Mucosa of gallbladder (tissue), 1 donor: ENCODE measurements at places on chromosomes 2 and 18.

GRCh38 chr2:10057231-10058107 lies 14.1 kb downstream of the KLF11 start:
- peak; percentile 60 for DNase-seq

DNA sequence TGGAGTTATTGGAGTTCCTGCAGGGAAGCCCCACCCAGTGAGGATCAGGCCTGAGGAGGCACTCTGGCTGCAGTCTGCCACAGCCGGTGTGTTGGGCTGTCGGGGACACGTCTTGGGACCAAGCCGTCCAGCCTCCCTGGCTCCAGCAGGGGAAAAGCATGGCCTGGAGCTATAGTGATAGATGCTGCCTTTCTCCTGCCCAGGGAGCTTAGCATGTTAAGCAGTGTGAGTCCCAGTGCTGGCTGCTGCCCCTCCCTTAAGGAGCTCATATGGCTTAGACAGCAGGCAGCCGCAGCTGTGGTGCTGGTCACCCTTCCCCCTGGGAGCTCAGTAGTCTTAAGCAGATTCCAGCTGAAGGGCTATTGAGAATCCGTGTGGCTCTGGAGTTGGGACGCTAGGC lies 78.9 kb downstream of the CERS6 start:
- no peak for DNase-seq

- no peak for DNase-seq
Observed at GRCh38 chr18:35835833-35836232, 136.6 kb upstream of the RMP24 start.

DNA sequence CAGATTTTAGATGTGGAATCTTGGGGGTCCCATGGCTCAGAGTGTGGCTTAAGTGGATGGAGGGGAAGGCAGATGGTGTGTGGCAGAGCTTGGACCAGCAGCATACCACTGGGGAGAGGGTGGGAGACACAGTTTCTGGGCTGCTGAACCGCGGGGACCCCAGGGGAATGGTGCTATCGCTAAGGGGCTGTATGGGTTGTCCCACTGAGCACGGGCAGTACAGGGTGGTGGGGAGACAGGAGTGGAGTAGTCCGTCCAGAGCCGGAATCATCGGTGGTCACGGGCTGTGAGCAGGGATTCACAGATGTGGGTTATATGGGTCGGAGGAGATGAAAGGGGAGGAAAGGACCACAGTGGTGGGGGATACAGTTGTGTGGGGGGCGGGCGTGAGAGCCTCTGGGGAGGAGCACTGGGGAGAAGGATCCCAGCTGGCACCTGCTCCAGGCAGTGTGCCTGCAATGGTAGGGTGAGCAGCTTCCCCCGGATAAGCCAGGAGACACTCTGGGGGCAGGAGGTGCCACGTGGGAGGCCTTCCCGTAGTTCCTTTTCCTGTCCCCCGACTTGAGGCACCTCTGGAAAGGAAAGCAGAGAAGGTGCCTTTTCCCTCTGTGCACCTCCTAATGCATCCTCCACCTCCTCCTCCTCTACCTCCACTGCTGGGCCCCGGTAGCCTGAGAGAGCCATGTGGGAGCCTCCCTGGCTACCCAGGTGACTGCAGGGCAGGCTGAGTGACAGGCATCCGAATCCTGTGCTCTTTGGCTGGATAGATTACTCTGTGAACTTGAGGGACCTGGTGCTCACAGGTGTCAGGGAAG lies 24.9 kb downstream of the IGFBP5 start:
- no peak for DNase-seq

DNA sequence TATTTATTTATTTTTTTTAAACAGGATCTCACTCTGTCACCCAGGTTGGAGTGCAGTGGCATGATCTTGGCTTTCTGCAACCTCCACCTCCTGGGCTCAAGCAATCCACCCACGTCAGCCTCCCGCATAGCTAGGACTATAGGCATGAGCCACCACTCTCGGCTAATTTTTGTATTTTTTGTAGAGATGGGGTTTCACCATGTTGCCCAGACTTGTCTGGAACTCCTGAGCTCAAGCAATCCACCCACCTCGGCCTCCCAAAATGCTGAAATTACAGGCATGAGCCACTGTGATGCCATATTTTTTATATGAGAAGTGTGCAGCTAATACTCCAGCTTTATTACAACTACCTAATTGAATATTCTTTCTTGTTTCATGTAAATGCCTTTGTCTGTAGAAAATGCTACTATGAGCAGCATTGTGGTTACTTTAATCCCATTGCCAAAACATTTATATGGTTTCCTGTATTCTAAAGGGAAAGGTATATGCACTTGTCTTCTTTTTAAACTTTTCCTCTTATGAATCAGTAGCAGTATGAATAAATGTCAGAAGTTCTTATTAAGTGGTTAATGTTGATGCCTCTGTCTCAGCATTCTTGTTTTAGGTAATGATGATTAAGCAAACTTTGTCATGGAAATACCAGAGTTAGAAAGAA lies 9.5 kb upstream of the BCL2L11 start:
- DNase-seq = no peak

DNA sequence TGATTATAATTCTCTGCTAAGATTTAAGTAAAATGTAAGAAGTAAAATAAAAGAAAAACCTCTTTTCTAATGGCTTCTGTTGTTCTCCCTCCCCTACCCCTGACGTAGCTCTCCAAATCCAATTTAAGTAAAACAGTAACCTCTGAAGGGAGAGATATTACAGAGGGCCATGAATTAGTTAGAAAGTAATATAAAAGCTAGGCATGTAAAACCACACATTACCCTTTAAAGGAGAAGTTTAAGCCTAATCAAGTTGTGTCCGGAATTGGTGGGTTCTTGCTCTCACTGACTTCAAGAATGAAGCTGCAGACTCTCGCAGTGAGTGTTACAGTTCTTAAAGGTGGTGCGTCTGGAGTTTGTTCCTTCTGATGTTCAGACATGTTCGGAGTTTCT lies 116.9 kb upstream of the SCN7A start:
- DNase-seq = no peak

GRCh38 chr2:220373878-220374277 lies 746.4 kb downstream of the SLC4A3 start:
- no peak for DNase-seq

- peak; percentile 85 for DNase-seq
Observed at GRCh38 chr2:101961338-101962191, 30.2 kb upstream of the IL1R2 start.

DNA sequence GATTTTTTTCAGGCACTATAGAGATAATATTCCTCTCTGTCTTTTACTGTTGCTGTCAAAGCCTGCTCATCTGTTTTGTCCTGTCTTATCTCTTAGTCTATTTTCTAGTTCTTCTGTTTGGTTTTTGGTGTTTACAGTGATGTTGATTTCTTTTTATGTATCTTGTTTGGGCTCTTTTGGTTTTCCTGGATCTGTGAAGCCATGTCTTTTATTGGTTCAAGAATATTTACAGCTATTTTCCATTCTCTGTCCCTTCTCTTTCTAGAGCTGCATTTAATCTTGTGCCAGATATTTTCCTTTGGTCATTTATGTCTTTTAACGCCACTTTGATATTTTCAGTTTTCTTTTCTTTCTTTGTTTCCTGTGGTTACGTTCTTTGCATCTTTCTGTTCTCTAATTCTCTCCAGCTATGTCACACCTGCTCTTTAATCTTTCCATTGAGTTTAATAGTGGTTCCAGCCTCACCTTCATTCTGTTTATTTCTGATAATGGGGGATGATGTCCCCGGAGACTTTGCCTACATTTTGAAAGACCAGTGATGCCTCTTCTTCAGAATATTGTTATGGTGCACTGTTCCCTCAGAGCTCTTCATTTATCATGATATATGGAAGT lies 32.0 kb downstream of the SMCHD1 start:
- no peak for DNase-seq

DNA sequence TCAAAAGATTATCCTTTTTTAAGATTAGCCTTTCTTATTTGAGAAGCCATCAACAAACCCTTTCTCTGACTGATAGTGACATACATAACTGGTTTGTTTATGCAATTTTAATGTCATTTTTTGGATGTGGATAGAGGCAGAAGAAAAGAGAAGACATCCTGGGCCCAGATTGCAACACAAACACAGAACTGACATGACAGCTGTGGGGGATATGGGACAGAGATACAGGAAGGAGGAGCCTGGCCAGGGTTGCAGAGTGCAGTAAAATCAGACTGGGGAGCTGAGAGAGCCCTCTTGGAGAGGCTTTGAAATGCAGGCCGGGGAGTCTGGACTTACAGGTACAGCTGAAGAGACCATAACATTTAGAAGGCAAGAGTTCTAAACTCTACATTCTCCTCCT lies 65.1 kb downstream of the SIGLEC15 start:
- DNase-seq = no peak

- no peak for DNase-seq
Observed at GRCh38 chr2:74039611-74040010, 54.9 kb downstream of the TET3 start.

- no peak for DNase-seq
Observed at GRCh38 chr2:136086253-136087016, 31.5 kb downstream of the CXCR4 start.

- no peak for DNase-seq
Observed at GRCh38 chr18:13543811-13544732, 182.3 kb downstream of the FAM210A start.

GRCh38 chr18:48993586-48993985 lies 42.8 kb upstream of the SMAD7 start:
- DNase-seq = no peak

DNA sequence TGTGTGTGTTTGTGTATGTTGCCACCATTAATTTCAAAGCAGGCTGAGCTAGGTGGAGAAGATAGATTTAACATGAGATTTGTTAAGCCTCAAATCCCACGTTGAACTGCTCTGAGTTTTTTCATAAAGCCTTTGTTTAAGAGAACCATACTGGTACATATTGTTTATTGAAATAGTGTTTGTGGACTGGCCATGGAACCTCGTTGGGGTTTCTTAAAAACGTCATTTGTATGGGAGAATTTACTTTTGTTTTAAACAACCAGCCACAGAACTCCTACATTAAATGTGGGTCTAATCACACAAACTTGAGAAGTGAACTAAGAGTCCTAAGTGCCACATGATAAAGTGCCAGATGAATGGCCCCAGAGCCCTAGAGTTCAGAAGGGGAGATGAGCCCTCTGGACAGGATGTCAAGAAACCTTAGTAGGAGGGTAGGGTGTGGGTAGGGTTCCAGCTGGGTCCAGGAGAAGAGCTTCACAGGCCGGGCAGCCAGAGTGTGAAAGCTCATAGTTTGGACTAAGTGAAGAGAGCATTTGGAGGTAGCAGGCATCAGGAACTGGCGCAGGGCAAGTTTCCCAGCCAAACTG lies 120.6 kb upstream of the EML6 start:
- DNase-seq = no peak

GRCh38 chr2:11319939-11320338 lies 24.5 kb downstream of the ROCK2 start:
- DNase-seq = no peak

- no peak for DNase-seq
Observed at GRCh38 chr18:28716338-28716737, 539.4 kb upstream of the CDH2 start.

GRCh38 chr2:240095556-240096523 lies 40.3 kb downstream of the COPS9 start:
- DNase-seq = no peak

DNA sequence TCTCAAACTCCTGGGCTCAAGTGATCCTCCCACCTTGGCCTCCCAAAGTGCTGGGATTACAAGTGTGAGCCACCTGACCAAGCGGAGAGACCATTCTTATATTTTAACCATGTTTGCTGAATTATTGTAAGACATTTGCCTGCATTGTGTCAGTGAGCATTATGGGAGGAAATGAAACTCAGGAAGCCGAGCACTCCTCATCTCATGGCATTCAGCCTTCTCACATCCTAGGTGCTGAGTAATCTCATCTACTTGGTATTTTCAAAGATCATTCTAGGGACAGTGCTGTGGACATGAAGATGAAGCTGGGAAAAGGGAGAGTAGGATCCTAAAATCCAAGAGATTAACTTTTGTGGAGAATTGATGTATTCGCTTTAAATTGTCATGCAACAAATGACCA lies 66.1 kb downstream of the NAPG start:
- DNase-seq = no peak
